ENCODE measurements at places on chromosomes 13 and 19.

- DNase-seq: no peak
Measured at GRCh38 chr19:34366738-34367623, 2.0 kb downstream of the GPI start.

GRCh38 chr19:54191811-54192453 lies 824 bp downstream of the TSEN34 start:
- DNase-seq: no peak

- no peak for DNase-seq
Measured at GRCh38 chr13:106736941-106737340, 169.0 kb upstream of the ARGLU1 start.

GRCh38 chr19:46251416-46251815 lies 21.9 kb downstream of the IGFL1 start:
- DNase-seq: no peak

- no peak for DNase-seq
Measured at GRCh38 chr13:36847606-36848005, 28.6 kb downstream of the RFXAP start.

DNA sequence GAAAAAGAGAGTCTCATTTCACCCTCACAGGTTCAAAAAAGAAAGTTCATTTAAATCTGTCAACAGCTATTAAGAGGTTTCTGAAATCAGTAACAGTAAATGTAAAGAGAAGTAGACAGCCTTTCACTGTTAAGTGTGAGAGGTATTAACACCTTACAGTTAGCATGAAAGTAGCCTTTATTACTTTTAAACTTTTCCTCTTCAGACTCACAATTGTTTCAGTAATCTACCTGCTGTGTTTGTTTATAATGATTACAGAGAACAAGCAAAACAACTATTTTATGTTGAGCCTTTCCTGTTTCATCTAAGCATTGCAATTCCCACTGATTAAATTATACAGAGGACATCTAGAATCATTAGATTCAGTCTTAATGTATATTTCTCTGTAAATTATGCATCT lies 159.8 kb downstream of the PCDH9 start:
- DNase-seq: no peak

GRCh38 chr19:33343859-33344572 lies 29.5 kb upstream of the CEBPG start:
- no peak for DNase-seq

DNA sequence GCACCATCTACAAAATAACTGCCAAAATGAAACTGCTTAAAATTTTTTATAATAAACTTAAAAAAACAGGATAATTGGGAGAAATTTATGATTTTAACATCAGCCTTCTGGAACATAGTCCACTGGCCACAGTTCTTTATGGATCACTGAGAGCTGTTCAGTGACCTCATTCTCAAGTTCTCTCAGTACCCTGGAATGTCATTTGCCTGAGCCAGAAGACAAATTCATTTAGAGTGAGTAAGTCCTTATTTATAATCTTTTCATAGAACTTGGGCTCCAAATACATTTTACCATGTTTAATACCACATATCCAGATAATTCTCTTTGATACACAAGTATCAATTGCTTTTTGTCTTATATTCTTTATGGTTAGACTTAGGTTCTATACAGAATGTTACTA lies 87.6 kb downstream of the CAB39L start:
- no peak for DNase-seq

DNA sequence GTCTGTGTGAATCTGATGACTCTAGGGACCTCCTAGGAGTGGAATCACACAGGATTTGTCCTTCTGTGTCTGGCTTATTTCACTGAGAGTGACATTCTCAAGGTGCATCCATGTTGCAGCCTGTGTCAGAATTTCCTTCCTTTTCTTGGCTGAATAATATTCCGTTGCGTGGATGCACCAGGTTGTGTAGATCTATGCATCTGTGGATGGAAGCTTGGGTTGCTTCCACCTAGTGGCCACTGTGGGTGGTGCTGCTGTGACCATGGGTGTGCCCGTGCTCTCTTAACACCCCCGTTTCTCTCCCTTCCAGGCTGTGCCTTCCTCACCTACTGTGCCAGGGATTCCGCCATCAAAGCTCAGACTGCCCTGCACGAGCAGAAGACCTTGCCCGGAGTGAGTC lies 26.2 kb downstream of the CELF5 start:
- DNase-seq: no peak

GRCh38 chr19:29671393-29672160 lies 6.3 kb downstream of the PLEKHF1 start:
- DNase-seq: peak; percentile 45

GRCh38 chr19:1654178-1654792 lies 1.9 kb upstream of the TCF3 start:
- DNase-seq: no peak

- no peak for DNase-seq
Measured at GRCh38 chr13:113747291-113747833, 11.7 kb upstream of the TMEM255B start.

Data from epithelial cell of prostate (primary cell).